ENCODE measurements at places on chromosomes 6 and 20.
A peak's percentile ranks its signal among the peaks of the same experiment; 100 is the strongest.

DNA sequence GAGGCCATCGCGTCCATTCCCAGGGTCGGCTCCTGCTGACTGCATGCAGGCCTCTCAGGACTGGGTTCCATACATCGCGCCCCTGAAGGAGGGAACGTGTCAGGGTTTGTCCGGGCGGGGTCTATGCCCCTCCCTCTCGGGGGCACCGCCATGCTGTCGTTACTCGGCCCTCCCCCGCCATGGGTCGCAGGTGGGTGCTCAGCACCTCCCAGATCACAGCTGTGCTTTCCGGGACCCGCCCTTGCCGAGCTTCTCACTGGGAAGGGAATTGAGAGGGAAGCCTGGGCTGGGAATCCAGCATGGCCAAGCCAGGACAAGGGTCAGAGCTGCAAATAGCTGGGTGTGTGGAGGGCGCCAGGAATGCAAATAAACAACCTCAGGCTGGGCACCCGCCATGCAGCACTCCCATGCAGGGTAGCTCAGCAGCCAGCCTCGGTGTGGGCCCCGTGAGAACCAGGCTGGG is at the start of gene FRMD1:
TSS of gene FRMD1 (minus strand) at position 270 of the 463 bp plus-strand sequence. CDS start at position 152, 118 bp downstream.
- no peaks in the 10 kb centered on the region for H3K27me3 ChIP-seq
- no peak within 1 kb of the TSS for H3K4me3 ChIP-seq
- H3K4me1 ChIP-seq = no peaks in the 10 kb centered on the region
- no peak for DNase-seq

DNA sequence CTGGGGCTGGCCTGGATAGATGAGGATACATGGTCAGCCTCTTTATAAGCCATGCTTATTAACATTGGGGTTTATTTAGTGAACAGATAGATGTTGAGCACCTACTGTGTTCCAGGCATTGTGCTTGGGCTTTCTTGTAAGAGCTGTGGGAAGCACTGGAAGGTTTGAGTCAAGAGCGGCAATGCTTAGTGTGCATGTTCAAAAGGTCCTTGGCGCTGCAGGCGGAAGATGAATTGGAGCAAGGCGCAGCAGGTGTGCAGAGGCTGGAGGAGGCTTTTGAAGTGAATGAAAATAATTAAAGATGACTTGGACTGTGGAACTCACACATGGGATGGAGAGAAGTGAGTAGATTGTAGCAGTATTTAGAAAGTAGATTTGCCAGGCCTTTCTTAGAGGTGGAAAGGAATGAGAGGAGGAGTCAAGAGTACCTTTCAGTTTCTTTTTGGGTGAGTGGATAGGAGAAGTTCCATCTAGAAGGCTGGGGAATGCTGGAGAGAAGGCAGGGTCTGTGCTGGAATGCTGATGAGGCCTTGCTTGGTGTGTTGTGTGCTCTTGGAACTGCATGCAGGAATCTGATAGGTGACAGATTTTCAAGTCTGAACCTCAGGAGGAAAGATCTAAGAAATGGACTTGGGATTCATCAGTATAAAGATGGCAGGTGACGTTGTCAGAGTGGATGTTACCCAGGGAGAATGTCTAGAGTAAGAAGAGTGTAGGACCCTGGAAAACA is 26.4 kb downstream of the SNX9 start:
- H3K36me3 ChIP-seq = peaks cover 29% of the 10 kb centered on the region
- H3K4me3 ChIP-seq = peak overlapping the region; percentile 19
- peak overlapping the region; percentile 24 for H3K27ac ChIP-seq
- no peak for DNase-seq

- no peaks in the 10 kb centered on the region for H3K4me1 ChIP-seq
- H3K27me3 ChIP-seq = peaks cover 35% of the 10 kb centered on the region
- H3K27ac ChIP-seq = no peak overlapping the region
- no peak for DNase-seq
- no peak overlapping the region for H3K4me3 ChIP-seq
These were observed 24.6 kb upstream of the ZNF133 start for GRCh38 chr20:18263723-18264122.

DNA sequence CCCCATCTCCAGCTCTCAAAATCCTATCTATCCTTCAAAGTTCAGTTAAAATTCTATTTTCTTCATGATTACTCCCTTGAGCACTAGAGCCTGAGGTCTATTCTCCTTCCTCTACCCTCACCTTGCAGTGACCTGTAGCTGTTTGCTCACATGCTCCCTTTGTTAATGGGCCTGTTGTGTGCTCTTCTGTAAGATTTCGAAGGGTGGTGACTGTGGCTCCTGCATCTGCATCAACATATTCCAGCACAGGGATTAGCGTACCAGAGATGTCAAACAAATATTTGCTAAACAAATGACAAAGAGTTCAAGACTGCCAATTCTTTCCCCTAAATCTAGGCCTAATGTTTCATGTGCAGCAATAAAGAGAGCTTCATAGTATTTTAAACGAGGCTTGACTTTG is 69.5 kb downstream of the ELOVL5 start:
- H3K4me3 ChIP-seq = no peak overlapping the region
- H3K4me1 ChIP-seq = peaks cover 16% of the 10 kb centered on the region
- no peak overlapping the region for H3K27ac ChIP-seq
- H3K36me3 ChIP-seq = peaks cover 27% of the 10 kb centered on the region
- no peak for DNase-seq
- no peaks in the 10 kb centered on the region for H3K27me3 ChIP-seq

DNA sequence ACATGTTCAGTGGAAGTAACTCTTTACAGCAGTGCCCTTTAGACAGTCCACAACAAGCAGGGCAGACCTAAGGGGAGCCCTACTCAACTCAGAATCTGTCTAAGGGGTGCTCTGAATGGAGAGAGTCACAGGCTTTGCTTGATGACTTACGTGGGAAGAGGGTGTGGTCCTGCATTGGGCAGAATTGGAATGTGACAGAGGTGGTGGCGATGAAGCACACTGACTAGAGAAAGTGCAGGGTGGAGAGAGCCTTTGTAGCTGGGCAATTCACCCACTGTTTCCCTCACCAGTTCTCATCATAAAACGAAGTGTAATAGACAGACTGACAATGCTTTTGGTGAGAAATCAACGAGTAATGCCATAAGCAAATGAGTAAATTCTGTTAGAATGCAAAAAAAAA is 11.2 kb downstream of the TP53INP2 start:
- H3K4me1 ChIP-seq = peaks cover 14% of the 10 kb centered on the region
- peaks cover 9% of the 10 kb centered on the region for H3K36me3 ChIP-seq
- no peak overlapping the region for H3K4me3 ChIP-seq
- no peak for DNase-seq
- no peak overlapping the region for H3K27ac ChIP-seq

- H3K27ac ChIP-seq = no peak overlapping the region
- H3K36me3 ChIP-seq = no peaks in the 10 kb centered on the region
- DNase-seq = no peak
- H3K27me3 ChIP-seq = peaks cover 5% of the 10 kb centered on the region
- H3K4me1 ChIP-seq = peaks cover 5% of the 10 kb centered on the region
- no peak overlapping the region for H3K4me3 ChIP-seq
These were observed 228.3 kb upstream of the ECI2 start for GRCh38 chr6:4363656-4364055.

DNA sequence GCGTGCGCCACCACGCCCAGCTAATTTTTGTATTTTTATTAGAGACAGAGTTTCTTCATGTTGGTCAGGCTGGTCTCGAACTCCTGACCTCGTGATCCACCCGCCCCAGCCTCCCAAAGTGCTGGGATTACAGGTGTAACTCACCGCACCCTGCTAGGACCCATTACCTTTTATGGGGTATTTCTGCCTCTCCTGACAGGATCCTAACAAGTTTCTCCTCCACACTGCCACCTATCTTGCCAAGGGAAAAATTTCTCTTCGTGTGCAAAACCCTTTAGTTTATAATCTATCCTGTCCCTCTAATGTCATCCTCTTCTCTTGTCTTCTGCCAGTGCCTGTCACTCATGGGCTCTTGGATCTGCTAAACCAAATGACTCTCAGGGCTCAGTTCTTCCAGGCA is 1.9 kb downstream of the STMND1 start:
- no peak for DNase-seq
- no peak overlapping the region for H3K4me3 ChIP-seq
- no peak overlapping the region for H3K27ac ChIP-seq
- H3K27me3 ChIP-seq = peaks cover 43% of the 10 kb centered on the region
- H3K4me1 ChIP-seq = peaks cover 3% of the 10 kb centered on the region

- H3K27ac ChIP-seq = peak overlapping the region; percentile 93
- peak overlapping the region; percentile 78 for H3K4me3 ChIP-seq
- DNase-seq = peak; percentile 58
- peaks cover 66% of the 10 kb centered on the region for H3K4me1 ChIP-seq
- peaks cover 2% of the 10 kb centered on the region for H3K36me3 ChIP-seq
- no peaks in the 10 kb centered on the region for H3K27me3 ChIP-seq
These were observed 36.2 kb downstream of the SUN5 start for GRCh38 chr20:32967961-32968457.

- no peaks in the 10 kb centered on the region for H3K4me1 ChIP-seq
- H3K27me3 ChIP-seq = peaks cover 12% of the 10 kb centered on the region
- no peak overlapping the region for H3K27ac ChIP-seq
- H3K36me3 ChIP-seq = no peaks in the 10 kb centered on the region
- no peak for DNase-seq
- H3K4me3 ChIP-seq = no peak overlapping the region
These were observed 59.1 kb upstream of the KCNK16 start for GRCh38 chr6:39381550-39382140.

DNA sequence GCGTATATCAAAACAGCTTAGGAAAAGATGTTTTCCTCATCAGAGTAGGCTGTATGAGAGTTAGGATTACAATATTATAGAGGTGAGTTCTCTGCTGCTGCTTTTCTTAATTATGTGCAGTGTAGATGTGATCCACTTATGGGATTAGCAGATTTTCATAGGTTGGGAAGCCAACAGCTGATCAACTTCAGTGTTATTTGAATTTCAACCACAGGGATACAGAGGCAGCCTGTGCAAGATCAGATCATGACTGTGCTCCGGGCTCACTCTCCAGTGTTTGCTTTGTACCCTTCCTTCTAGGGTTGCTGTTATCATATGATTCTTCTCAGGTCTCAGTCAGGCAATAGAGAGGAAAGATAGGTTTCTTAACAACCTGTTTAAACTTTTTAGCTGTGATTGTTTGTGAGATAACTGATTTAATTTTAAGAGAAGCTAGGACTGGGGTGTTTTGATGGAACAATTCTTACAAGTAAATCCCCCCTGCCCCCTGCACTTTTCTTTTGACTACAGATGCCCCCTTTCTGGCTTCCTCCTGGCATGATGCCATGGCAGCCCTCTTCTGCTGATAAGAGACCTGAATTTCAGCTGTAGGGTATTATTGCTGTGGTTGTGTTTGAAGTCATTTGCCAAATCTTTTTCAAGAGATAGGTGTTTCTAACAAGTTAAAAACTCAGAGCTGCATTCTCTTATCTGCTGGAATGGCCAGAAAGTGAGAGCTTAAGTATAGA is 8.5 kb downstream of the RNF8 start:
- no peaks in the 10 kb centered on the region for H3K27me3 ChIP-seq
- no peak for DNase-seq
- no peak overlapping the region for H3K27ac ChIP-seq
- peaks cover 3% of the 10 kb centered on the region for H3K4me1 ChIP-seq
- no peaks in the 10 kb centered on the region for H3K36me3 ChIP-seq

GRCh38 chr6:98695091-98695801 is 139.1 kb upstream of the POU3F2 start:
- H3K4me1 ChIP-seq = no peaks in the 10 kb centered on the region
- no peak overlapping the region for H3K4me3 ChIP-seq
- DNase-seq = no peak
- H3K36me3 ChIP-seq = no peaks in the 10 kb centered on the region

- no peak overlapping the region for H3K4me3 ChIP-seq
- H3K27me3 ChIP-seq = no peaks in the 10 kb centered on the region
- H3K27ac ChIP-seq = no peak overlapping the region
- DNase-seq = no peak
These were observed 37.0 kb downstream of the CDC40 start for GRCh38 chr6:110217266-110217665.

DNA sequence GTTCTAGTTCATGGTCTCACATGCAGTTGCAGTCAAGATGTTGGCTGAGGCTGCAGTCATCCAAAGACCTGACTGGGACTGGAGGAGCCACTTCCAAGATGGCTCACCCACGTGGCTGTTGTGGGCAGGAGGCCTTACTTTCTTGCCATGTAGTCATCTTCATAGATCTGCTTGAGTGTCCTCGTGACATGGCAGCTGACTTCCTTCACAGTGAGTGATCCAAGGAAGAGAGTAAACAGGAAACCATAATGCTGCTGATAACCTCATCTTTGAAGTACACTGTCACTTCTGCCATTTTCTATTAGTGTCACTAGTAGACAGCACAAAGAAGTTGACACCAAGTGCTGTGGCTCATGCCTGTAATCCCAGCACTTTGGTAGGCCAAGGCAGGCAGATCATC is 40.1 kb upstream of the AKIRIN2 start:
- H3K27me3 ChIP-seq = peaks cover 7% of the 10 kb centered on the region
- DNase-seq = peak; percentile 44
- H3K4me3 ChIP-seq = peak overlapping the region; percentile 10
- H3K36me3 ChIP-seq = peaks cover 5% of the 10 kb centered on the region

DNA sequence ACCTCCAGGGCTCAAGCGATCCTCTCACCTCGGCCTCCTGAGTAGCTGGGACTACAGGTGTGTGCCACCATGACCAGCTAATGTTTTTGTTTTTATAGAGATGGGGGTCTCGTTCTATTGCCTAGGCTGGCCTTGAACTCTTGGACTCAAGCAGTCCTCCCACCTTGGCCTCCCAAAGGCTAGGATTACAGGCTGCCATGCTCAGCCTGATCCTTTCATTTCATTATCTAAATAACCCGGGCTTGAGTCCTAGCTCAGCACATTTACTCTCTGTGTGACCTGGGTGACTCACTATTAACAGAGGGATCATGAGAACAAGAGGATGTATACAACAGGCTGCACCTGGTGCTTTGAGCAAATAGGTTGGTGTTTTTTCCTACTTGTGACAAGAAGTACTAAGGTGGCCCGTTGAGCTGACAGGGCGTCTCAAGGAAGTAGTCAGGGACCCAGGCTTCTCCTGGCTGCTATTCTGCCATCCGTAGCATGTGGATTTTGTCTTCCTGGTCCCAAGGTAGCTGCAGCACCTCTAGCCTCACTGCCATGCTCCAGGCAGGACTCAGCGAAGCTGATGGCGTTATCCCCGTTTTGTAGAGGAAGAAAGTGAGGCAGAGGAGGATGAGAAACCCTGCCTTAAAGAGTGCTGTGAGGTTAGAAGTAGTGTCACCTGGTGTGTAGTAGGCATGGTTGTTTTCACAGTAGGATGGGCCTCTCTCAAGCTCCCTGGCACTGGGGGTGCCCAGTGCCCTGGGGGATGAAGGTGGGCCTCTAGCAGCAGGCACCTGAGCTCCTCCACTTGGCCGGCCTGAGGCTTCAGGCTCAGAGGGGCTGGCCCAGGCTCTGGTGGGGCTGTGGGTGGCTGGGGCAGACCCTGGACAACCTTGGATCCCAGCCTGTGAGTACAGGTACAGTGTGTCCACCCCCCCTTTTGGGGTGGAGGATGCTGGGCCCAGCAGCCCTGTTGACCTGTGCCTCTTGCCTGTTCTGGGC is 62.4 kb downstream of the ADNP start:
- H3K4me3 ChIP-seq = no peak overlapping the region
- H3K36me3 ChIP-seq = peaks cover 1% of the 10 kb centered on the region
- H3K27ac ChIP-seq = no peak overlapping the region
- DNase-seq = no peak

Measured in activated naive CD8-positive, alpha-beta T cell treated with anti-CD3 and anti-CD28 coated beads, Interleukin-2, amount 10 ng/mL, durations not matched to agents 7 days and 5 days (primary cell).